ENCODE measurements at places on chromosomes 5 and 9.

DNA sequence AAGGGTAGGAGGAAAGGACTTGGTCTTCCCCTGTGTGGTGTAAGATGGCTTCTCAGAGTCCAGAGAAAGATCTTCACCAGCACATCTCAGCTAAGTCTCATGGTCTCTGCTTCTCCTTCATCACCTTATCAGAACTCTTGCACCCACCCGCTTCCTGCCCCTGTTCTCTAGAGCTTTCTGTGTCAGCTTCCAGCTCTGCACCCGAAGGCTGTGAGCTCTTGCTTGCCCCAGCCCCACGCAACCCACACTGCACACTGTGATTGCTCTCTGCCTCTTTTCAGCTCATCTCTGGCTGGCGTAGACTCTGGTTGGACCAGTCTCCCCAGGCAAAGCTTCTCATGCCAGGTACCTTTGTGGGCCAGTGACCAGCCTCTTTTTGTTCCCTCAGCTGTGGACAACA, 93.2 kb upstream of the RAPGEF1 start:
- no peak for DNase-seq

- no peak for DNase-seq
Observed at GRCh38 chr5:169667896-169668674, 31.0 kb downstream of the DOCK2 start.

- no peak for DNase-seq
Observed at GRCh38 chr5:61617039-61617438, 285.0 kb downstream of the ZSWIM6 start.

DNA sequence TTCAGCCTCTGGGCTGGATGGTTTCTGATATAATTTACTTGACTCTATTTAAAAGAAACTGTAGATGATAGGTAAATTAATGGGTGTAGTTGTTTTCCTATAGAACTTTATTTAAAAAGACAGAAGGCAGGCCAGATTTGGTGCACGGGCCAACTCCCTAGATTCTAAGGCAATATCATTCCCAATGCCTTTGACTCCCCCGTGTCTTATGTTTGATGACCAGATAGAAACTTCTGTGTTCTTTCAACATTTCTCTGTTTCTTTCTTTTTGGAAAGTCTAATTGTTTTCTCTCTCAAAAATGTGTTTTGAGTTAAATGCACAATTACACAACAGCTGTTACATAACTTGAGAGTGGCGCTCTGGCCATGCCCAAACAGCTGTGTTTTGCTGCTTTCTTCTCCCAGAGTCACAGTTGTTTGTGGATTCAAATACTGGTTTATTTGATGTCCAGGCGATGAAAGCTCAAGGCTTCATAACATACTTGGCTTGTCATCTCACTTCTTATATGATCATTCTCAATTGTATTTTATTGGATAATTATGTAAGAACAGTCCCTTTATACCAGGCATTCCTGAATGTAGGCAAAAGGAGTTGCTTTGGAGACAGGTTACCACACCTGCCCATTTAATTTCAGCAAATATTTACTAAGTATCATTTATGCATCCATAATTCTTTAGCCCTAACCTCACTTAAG, 1.7 kb upstream of the ALDH1A1 start:
- DNase-seq = peak; percentile 30

DNA sequence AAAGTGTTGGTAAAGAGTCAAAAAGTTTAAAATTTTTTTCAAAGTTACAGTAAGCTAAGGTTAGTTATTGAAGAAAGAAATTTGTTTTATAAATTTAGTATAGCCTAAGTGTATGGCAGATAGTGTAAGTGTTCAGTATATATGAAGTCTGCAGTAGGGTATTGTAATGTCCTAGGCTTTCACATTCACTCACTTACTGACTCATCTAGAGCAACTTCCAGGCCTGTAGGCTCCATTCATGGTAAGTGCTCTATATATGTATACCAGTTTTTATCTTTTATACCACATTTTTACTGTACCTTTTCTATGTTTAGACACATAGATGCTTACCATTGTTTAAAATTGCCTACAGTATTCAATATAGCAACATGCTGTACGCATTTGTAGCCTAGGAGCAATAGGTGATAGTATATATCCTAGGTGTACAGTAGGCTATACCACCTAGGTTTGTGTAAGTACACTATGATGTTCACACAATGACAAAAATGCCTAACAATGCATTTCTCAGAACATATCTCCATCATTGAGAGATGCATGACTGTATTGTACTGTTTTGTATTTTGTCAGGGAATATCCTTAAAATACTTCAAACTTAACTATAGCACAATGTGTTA, 38.5 kb downstream of the CYSTM1 start:
- no peak for DNase-seq

DNA sequence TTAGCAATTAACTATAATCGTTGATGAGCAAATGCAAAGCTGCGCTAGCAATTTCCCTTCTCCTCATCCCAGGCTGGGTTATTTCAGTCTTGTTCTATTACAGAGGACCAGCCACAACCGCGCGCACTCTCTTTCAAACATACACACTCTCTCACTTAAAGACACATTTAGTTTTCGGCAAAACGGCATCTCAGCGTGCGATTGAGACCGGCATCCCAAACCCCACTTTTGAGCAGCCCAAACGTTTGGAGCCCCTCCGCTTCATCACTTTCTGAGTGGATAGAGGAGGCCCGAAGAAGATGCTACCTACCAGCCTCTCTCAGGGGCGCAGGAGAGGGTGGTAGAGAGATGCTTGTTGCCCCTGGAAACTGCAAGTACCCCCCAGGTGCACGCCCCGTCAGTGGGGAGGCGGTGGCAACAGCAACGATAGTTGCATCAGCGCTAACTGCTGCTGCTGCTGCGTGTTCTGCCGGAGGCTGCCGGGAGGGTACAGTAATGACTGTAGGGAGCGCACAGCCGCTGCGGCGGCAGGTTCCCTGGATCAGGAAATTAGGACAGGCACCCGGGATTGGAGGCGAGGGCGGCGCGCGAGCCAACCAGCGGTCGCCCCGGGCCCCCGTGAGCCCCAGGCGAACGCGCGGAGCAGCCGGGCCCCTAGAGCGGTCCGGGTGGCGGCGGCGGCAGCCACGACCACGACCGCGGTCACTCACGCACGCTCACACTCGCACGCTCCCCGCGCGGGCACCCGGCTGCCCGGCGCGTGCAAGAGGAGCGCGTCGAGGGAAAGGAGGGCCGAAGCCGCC, 467 bp upstream of the VLDLR start:
- DNase-seq = peak; percentile 46

All from hematopoietic multipotent progenitor cell treated with erythropoietin and hydrocortisone succinate and interleukin-3 and kit ligand, for 6 days (in vitro differentiated cells).